ENCODE measurements at places on chromosomes 11 and 22. TPM values are rescaled to one million over a fixed set of nuclear protein-coding genes. Genes with fewer than 3 reads are reported as not detected.

Gene GP1BB
- total RNA-seq: 28.6 TPM

GRCh38 chr22:20015971-20016733 is 471 bp downstream of the ARVCF start:
- DNase-seq: no peak

DNA sequence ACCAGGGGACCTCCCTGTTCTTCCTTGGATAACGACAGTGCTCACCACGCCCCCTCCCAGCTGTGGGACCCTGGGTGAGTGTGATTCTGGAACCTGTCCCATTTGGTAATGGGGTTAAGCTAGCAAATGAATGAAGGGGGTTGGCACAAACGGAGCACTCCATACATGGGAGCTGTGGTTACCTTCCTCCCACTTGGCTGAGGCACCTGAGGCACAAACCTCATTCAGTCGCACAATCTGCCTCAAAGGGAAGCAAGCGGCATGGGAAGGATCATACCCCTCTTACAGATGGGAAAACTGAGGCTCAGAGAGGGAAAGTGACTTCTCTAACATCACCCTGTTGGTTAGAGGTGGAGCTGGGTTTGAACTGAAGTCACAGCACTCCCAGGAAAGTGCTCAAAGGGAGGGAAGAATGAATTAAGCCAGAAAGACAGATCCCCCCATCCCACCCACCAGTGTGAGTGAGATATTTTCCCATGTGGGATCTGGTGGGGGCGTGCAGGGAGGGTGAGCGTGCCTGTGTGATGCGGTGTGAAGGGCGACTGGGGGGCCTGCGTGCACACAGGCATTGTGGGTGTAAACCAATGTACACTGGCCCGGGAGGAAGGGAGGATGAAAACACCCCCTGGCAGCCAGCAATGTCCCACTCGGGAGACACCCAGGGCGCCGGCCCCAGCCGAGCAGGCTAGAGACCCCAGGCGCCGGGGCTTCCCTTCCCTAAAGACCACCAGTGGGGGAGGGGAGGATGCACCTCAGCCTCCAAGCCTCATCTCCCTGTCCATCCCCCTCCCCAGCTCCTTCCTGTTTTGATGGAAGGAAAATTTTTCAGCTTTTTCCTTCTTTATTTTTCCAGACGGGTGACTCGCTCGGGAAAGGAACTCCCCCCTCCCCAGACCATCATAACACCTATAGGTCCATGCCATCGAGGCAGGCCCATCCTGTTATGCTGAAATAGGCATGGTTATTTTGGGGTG is 8.0 kb upstream of the PDGFB start:
- DNase-seq: no peak

DNA sequence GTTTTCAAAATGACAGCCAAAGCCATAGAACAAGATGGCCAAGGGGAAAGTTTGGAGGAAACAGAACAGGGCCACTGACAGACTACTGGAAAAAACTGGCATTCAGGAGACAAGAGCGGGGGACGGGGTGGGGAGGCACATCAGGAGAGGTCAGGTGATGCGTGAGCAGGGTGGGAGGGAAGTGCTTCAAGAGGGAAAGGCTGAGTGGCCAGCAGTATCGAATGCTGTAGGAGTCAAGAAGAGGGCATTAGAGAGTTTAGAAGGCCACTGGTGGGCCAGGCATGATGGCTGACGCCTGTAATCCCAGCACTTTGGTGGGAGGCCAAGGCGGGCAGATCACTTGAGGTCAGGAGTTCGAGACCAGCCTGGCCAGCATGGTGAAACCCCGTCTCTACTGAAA is 8.2 kb downstream of the GTPBP1 start:
- no peak for DNase-seq

GRCh38 chr11:16182553-16182952 is 173.8 kb downstream of the SOX6 start:
- DNase-seq: no peak

DNA sequence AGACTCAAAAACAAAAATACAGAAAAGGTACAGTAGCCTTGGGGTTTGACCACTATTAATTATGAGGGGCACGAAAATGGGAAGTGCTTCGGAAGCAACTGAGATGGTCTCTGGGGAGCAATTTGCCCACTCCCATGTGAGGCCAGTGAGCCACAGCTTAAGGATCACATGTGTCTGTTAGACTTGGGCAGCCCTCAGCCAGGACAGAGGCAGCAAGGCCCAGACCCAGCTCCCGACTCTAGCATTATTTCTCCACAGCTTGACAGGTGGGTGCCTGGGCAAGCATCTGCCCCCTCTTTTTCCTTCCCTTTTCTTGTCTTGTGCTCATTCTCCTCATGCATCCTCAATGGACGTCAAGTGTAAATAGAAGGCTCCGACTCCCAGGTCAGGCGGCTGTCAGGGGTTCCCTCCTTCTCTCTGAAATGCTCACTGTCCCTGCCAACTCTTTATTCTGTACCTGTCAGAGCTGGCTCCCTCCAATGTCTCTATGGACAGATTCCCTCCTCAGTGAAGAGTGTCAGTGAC is 137.0 kb upstream of the RCN1 start:
- DNase-seq: peak; percentile 65

DNA sequence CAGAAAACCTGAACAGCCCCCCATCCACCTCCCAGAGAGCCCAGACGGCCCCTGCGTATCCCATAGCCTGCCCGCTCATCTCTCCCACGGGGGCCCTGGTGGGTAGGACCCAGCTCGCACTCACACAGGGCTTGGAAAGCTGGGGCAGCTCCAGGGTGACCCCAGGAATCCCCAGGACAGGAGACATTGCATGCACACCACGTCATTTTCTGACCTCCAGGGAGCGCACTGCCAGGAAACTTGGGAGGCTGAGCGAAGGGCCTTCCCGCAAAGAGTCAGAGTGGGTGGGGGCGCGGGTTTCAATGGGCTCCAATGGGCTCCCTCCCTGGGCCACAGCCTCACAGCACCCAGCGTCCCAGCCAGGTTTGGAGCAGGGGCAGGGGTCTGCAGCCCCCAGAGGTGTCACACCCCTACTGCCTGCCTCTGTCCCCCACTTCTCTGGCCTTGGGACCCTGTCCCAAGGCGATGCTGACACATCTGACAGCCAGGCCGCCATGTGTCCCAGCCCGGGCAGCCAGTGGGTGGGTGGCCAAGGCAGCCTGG is 8.2 kb upstream of the SYT8 start:
- no peak for DNase-seq

DNA sequence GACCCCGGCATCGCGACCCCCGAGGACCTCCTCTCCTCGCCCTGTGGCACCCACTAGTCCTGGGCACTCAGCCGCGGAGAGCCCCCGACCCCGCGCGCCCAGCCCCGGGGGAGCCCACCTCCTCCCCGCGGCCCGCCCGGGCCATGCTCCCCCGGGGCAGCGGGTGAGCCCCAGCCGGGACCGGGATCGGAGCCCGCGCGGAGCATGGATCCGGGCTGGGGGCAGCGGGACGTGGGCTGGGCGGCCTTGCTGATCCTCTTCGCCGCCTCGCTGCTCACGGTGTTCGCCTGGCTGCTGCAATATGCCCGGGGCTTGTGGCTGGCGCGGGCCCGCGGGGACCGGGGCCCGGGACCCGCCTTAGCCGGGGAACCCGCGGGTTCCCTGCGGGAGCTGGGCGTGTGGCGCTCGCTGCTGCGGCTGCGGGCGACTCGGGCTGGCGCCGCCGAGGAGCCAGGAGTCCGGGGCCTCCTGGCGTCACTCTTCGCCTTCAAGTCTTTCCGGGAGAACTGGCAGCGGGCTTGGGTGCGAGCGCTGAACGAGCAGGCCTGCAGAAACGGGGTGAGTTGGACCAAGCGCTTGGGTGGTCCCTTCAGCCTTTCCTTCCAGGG is 498 bp downstream of the C2CD2L start:
- DNase-seq: no peak

Gene MFRP
- not detected for total RNA-seq

DNA sequence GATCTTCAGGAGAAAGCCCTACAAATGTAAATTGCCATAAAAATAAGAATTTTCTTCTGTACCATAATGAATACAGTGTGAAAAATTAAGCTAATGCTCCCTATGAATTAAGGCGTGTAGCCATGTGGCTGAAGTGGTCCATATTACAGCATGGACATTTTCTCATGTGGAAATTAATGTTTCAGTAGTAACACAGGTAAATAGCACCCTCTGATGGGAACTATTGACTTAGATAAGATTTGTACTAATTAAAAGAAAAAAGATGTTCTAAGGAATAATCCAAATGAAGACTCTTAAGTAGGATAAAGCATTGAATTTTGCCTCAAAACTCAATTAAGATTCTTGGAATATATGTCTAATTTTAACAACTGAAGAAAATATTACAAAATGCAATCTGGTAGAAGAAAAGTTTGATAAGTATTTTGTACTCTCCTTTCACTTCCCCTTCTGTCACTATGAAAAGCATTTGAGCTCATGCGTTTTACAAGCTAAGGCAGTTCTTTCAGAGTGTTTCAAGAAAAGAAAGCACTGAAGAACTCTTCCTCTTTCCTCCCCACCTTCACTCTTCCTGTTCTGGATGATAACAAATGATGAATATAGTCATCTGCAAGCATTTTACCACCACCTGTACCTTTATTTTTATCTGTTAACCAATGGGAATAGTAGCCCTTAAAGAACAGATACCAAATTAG is 9.9 kb upstream of the OR8D2 start:
- no peak for DNase-seq

Gene SAA4
- not detected for total RNA-seq
